Fibroblast of lung (primary cell): ENCODE measurements at places on chromosomes 13 and 19.

DNA sequence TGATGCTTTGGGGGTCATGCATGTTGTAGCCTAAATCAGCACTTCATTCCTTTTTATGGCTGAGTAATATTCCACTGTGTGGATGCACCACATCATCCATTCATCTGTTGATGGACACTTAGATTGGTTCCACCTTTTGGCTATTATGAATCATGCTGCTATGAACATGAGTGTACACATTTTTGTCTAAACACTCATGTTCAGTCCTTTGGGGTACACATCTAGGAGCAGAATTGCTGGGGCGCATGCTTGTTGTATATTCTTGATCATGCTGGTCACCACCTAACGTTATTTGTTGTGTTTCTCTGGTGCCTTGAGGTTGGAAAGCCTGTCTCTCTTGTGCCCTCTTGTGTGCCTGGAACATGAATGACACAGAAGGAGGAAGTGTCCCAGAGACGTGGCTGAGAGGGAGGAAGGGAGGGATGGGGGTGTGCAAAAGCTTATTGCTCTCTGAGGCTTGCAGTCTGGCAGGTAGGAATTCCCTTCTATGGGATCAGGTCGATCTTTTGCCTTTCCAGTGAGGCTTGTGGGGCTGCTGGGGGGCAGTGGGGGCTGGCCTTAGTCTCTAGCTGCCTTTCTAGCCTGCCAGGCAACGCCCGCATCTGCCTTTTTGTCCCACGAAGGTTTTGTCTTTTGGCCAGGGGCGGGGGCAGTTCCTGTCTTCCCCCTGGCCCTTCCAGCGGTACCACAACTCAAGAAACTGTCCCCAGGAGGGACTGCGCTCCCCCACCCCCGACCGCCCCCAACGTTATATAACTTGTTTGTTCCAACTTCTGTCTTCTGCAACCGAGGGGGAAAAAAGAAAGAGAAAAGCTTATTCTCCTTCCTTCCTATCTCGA is 7.6 kb downstream of the KLHL26 start:
- peak; percentile 49 for DNase-seq

DNA sequence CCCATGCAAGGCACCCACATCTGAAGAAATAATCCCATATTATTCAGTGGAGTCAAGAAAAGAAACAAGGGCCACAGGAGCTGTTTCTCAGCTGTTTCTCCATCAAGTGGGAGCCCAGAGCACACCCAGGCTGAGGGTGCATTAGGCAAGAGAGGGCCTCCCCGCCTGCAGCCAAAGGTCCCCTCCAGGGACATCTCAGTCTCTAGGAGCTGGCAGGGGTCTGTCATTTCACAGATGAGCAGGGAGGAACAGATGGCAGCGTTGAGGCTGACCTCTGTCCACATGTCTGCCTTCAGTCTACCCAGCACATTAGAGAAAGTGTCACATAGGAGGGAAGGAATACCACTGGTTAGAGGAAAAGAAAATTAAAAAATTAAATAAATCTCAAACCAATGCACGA is 157.7 kb downstream of the ZNF536 start:
- DNase-seq: no peak

- DNase-seq: no peak
Measured at GRCh38 chr13:75839406-75839805, 203.3 kb downstream of the LMO7 start.

- no peak for DNase-seq
Measured at GRCh38 chr19:23999821-24000610, 85.3 kb downstream of the ZNF726 start.

GRCh38 chr13:24185591-24186232 is 25.2 kb downstream of the SPATA13 start:
- DNase-seq: peak; percentile 44

DNA sequence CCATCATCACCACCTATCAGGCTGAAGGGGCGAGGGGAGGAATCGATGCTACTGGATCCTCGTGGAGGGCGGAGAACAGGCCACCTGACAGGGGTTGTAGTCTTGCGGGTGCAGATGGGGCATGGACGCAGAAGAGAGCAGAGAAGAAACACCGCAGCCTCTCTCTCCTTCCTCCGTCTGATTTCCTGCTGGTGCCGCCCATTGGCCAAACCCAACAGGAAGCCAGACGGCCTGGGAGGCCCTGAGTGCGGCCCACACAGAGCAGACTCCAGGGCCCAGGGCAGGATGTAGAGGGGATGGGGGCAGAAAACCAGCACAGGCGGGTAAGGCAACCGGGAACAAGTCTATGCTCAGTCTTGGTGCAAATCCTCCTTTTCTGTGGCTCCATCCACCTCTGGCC is 15.4 kb downstream of the CEBPA start:
- DNase-seq: no peak

DNA sequence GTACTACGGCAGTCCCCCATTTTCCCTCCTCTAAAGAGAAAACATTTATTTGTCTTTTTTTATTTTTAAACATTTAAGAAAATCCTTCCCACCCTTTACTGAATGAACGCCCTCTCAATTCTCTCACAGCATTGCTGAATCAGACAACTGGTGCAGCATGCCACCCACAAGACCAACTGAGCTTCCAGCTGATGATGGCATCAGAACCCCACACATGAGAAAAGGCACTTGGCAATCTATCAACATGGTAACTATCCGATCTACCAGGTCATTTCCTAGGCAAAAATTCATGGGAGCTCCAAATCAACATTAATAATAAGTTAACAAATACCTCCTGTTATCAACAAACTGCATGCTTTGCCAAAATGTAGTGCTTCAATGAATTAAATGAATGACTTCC is 43.1 kb downstream of the LHFPL6 start:
- no peak for DNase-seq

DNA sequence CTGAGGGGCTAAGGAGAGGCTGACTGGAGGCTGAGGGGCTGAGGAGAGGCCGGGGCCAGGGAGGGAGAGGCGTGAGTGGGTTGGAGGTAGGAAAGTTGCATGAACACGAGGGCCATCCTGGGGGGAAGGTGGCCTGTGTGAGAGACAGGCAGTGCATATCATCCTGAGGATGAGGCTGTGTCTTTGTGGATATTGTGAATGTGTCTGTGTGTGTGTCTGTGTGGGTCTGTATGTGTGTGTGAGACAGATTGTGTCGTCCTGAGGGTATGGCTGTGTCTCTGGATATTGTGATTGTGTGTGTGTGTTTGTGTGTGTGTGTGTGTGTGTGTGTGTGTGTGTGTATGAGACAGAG is 422 bp downstream of the ZNF71 start:
- DNase-seq: peak; percentile 19

DNA sequence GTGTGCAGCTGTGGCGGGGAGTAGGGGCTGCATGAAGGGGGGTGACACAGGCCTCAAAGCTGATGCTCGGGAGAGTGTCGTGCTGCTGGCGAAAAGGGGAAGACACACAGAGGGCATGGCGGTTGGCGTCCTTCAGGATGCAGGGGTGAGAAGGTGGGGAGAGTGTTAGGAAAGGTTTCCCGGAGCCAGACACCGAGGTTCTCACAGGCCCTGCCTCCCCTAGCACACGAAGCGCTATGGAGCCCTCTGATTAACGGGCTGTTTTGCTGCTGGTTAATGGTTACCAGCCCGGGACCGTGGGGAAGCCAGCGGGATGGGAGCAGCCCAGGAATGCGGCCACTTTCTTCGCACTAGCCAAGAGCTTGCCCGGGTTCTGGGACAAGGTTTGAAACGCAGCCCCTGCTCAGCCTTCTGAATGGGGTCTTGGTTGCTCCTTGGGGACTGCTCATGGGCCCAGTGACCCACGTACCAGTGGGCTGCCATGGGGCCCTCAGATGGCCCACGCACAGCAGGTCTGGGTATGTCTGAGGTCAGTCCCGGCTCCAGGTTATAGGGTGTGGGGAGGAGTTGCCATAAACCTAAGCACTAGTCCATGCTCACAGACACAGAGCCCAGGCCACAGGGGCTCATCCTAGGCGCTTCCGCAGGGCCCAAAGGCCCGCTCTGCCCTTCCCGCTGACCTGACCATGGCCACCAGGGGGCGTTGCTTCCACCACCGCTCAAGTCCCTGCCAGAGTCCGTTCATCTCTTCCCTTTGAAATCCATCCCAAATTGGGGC is 31.3 kb upstream of the ISYNA1 start:
- DNase-seq: peak; percentile 54

DNA sequence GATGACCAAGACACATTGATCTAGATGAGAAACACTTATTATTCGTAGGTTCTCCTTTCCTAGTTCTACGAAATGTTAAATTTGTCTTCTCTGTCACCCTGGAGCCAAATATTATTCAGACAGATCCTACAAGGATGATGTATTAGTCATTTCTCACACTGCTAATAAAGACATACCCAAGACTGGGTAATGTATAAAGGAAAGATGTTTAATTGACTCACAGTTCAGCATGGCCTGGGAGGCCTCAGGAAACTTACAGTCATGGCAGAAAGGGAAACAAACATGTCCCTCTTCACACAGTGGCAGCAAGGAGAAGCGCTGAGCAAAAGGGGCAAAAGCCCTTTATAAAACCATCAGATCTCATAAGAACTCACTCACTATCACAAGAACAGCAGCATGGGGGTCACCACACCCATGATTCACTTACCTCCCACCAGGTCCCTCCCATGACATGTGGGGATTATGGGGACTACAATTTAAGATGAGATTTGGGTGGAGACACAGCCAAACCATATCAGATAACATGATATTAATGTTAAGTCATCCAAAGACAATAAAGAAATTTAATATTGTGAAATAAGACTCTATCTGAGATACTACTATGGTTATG is 1248.8 kb upstream of the SLC10A2 start:
- no peak for DNase-seq
